ENCODE measurements at places on chromosomes 13 and 19.

DNA sequence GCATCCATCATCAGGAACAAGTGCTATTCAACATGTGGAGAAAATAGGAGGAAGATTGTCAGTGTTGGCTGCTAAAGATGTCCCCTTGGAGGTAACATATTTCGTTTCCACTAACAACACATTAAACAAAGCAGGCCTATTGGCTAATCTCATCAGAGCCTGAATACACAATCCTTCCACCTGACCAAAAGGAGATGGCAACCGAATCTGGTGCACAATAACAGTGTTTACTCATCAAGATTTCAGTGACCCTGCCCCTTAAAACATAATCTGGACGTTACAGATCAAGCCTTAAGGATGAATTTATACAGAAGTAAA is 582.5 kb downstream of the EFNB2 start:
- DNase-seq, result no peak

DNA sequence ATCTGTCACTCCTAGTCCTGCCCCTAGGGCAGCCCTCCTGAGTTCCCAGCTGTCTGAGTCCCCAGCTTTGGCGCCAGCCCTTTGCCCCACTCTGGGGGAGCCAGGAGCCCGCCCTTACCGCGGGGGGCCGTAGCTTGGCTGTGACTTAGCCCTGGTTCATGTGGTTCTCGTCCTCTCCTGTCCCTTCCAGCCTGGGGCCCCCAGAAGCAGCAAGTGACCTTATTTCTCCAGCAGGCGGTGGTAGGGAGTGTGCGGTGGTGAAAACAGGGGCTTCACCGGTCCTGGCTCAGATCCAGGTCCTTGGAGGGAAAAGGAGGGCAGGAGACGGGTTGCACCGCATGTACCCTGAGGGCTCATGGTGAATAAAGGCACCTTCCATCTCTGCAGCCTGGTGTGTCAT is 7.9 kb downstream of the GIPC3 start:
- no peak for DNase-seq

- DNase-seq, result no peak
These were observed 173.1 kb upstream of the RFC3 start for GRCh38 chr13:33644581-33645543.

GRCh38 chr13:110447058-110447511 is 114.4 kb downstream of the RAB20 start:
- peak; percentile 85 for DNase-seq

DNA sequence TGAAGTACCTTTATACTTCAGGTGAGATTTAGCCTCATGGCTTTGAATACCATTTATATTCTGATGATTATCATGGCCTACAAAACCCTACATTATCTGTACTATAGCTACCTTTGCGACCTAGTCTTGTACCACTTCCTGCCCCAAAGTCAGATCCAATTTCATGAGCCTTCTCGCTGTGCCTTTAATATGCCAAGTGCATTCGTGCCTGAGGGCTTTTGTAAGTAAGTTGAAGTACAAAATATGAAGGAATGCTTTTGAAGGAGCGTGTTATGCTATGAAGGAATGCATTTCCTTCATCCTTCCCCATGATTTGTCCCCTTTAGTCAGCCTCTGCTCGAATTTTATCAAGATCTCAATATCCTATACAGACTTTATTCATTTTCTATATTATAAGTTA is 9.2 kb upstream of the RASL11A start:
- peak; percentile 32 for DNase-seq

GRCh38 chr19:45151320-45151719 is 9.5 kb downstream of the NKPD1 start:
- DNase-seq, result no peak

DNA sequence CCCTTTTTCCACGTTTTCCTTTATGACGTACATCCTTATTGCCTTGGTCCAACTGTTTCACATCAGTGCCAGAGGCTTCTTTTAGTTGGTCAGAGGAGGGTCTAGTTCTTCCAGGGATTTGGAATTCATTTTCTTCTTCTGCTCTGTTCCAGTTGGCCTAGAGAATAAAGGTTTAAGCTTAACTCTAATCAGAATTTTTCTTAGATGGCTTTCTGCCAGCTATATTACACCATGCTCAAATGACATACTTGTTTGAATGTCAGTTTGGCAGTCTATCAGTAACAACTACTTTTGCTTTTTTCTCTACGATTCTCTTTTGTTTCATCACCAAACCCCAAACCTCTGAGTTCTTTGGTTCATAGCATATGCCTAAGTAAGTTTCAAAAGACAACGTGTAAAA is 16.8 kb downstream of the SPART start:
- peak; percentile 85 for DNase-seq

DNA sequence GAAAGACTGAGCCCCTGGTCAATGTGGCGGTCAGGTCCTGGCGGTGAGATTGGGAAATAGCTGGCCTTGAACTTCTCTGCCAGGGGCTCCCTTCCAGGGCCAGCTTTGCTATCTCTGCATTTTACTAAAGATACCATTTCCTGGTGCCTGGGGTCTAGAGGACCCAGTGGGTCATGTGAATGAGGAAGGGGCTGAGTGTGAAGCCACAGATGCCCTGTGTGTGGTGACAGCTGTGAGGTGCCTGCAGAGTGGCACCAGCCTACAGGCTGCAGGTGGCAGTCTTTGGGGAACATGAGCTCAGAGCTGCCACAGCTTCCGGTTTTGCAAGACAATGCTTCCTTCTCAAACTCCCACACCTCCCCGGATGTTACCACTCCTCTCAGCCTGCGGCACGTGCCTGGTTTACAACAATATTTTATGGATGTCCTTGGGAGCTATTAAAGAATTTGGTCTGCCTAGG is 5.2 kb upstream of the MLNR start:
- DNase-seq, result peak; percentile 23

- no peak for DNase-seq
These were observed 7.5 kb downstream of the RINL start for GRCh38 chr19:38870612-38871011.

DNA sequence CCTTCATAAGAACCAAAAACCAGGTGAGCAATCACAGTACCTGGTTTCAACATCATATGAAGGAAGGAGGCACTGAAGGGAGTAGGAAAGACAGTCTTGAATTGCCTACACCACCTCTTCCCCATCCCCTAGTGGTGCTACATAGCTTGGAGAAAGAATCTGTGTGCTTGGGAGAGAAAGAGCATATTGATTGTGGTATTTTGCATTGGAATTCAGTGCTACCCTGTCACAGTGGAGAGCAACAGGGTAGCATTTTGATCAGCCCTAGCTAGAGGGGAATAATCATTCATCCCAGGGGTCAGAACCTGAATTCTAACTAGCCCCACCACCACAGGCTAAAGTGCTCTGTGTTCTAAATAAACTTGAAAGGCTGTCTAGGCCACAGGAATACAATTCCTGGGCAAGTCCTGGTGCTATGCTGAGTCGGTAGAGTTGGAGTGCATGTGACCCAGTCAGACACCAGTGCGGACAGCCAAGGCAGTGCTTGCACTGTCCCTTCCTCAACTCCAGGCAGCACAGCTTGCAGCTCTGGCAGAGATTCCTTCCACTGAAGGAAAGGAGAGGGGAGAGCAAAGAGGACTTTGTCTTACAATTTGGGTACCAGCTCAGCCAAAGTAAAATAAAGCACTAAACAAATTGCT is 158.7 kb downstream of the VWA8 start:
- no peak for DNase-seq

- peak; percentile 87 for DNase-seq
These were observed 13.8 kb upstream of the UBE2L5 start for GRCh38 chr13:30408319-30409101.

GRCh38 chr13:102275969-102276368 is 125.9 kb downstream of the FGF14 start:
- DNase-seq, result peak; percentile 19

- DNase-seq, result no peak
These were observed 16.2 kb downstream of the PSPC1 start for GRCh38 chr13:19766591-19766990.

- peak; percentile 31 for DNase-seq
These were observed 255.0 kb upstream of the SLITRK1 start for GRCh38 chr13:84137292-84137691.

GRCh38 chr19:50759886-50760285 is 10.4 kb upstream of the GPR32 start:
- DNase-seq, result peak; percentile 54

GRCh38 chr19:5356918-5357317 is 16.3 kb upstream of the PTPRS start:
- DNase-seq, result no peak

- peak; percentile 32 for DNase-seq
These were observed 344 bp downstream of the NHLRC3 start for GRCh38 chr13:39038569-39039030.

GRCh38 chr13:113468472-113469201 is 15.3 kb upstream of the ADPRHL1 start:
- DNase-seq, result no peak

DNA sequence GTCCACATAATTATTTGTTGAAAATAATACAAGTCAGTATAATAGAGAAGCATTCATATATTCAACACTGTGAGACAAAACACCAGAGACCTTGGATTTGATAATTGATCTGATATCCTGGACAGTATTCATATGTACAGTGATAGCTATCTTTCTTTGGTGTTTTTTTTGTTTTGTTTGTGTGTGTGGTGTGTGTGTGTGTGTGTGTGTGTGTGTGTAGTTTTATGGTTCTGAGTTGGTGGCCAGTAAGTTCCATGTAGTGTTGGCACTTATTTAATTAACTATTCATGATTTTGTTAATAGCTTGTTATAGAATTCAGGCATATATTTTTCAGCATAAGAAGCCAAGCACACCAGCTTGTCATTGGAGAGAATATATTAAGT is 1.6 kb upstream of the ANGPTL6 start:
- DNase-seq, result no peak

- DNase-seq, result peak; percentile 20
These were observed 12.7 kb downstream of the NPAS1 start for GRCh38 chr19:47032171-47032811.

DNA sequence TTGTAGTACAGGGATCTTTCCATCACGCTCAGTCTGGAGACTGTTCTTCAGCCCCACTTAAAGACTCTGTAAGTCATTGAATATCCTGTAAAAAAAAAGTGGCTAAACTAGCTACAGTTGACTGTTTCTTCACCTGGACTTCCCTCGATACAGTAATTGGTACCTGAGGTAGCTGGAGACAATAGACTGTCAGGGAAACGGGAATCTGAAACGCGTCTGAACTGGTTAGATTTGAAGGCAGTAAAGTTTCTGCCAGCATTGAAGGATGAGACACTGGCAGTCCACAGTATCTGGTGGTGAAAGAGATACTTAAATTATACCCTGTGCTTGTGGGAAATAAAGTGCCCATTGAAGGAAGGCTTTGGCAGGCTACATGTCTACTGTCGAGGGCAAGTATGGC is 550.5 kb downstream of the IRS2 start:
- DNase-seq, result no peak

DNA sequence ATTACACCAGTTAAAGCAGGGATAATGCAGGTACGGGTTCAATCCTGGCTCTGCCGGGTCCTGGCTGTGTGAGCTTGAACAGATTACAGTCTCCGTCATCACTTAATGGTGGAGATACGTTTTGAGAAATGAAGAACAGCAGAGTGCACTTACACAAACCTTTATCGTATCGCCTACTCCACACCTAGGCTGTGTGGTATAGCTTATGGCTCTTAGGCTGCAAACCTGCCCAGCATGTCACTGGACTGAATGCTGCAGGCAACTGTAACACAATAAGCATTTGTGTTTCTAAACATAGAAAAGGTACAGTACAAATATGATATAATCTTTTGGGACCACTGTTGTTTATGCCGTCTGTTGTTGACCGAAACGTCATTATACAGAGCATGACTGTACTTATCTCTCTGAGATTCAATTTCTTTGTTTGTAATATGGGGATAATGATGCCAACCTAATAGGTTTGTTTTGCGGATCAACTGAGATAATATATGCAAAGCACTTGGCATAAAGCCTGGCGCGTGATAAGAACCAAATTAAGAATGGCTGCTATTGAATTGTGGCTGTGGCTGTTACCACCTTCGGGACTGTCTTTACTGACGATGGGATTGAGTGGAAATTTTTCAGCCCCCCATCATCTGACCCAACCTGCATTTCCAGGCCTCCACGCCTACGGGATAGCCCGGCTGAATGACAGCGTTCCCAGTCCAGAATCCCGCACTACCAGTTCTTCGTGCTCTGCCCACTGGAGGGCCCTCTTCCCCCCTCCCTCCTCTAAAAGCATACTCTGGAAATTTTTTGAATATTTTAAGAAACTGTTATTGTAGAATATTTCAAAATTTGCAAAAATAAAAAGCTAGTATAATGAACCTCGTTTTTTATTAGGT is 11.2 kb downstream of the KRTDAP start:
- no peak for DNase-seq

GRCh38 chr19:4380254-4380727 is 20.1 kb downstream of the SH3GL1 start:
- DNase-seq, result no peak

- DNase-seq, result no peak
These were observed 7.1 kb upstream of the EML2 start for GRCh38 chr19:45646345-45646698.

- no peak for DNase-seq
These were observed 41.4 kb upstream of the FGF14 start for GRCh38 chr13:102443249-102443648.

DNA sequence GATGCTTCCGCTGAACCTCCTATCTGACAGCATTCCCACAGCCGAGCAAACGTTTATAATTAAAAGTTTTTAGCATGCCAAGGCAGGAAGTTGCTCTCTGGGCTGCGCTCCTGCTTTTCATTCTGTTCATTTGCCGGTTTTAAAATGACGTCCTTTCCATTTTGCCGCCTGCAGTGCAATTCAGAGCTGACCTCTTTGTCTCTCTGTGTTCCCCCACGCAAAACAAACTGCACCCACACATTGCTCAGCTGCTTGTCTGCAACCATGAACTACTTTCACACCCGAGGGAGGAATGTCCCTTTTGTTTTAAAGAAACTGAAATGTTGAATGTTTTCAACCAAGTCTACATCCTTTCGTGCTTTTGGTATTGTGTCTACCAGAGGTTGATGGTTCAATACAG is 416.5 kb downstream of the EFNB2 start:
- peak; percentile 44 for DNase-seq

DNA sequence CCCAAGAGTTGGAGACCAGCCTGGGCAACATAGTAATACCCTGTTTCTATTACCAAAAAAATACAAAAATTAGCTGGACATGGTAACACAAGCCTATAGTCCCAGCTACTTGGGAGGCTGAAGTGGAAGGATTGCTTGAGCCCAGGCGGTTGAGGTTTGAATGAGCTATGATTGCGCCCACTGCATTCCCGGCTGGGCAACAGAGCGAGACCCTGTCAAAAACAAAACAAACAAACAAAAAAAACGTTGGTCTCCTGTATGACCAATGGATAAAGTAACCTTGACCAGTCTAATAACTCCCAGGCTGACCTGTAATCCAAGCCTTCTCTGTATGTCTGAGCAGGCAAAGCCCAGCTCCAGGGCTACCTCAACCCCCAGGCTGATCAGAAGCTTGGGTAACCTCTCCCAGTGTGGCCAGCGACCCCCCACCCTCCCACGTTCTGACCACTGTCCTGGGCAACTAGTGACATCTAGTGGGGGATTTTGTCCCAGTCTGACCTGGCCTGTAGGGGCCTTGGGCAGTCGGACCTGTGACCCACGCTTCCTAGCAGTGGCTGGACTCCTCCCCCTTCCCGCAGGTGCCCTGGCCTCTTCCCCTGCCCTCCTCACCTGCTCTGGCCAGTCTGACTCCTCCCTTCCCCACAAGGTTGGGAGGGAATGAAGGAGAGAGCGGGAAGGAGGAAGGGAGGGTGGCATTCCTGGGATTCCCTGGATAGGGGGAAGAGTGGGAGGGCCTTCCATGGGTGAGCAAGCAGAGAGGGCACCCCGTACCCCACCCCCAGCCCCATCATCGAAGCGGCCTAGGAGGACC is 1.0 kb upstream of the BCAM start:
- DNase-seq, result no peak

GRCh38 chr13:20197361-20197834 is 4.7 kb upstream of the GJB2 start:
- peak; percentile 43 for DNase-seq

GRCh38 chr19:17527326-17527725 is 15.9 kb downstream of the PGLS start:
- DNase-seq, result no peak
